T-helper 9 cell (primary cell): ENCODE measurements at places on chromosomes 12 and 14.

DNA sequence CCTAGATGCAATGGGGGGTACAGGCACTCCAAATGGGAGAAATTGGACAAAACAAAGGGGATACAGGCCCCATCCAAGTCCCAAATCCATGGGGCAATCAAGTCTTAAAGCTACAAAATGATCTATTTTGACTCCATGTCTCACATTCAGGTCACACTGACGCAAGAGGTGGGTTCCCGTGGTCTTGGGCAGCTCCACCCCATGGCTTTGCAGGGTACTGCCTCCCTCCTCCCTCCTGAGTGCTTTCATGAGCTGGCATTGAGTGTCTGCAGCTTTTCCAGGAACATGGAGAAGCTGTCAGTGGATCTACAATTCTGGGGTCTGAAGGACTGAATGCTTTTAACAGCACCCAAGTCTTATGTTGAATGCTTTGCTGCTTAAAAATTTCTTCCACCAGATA, 274.5 kb upstream of the LRIG3 start:
- DNase-seq = no peak

GRCh38 chr14:89493877-89494634, 77.0 kb upstream of the FOXN3 start:
- no peak for DNase-seq

DNA sequence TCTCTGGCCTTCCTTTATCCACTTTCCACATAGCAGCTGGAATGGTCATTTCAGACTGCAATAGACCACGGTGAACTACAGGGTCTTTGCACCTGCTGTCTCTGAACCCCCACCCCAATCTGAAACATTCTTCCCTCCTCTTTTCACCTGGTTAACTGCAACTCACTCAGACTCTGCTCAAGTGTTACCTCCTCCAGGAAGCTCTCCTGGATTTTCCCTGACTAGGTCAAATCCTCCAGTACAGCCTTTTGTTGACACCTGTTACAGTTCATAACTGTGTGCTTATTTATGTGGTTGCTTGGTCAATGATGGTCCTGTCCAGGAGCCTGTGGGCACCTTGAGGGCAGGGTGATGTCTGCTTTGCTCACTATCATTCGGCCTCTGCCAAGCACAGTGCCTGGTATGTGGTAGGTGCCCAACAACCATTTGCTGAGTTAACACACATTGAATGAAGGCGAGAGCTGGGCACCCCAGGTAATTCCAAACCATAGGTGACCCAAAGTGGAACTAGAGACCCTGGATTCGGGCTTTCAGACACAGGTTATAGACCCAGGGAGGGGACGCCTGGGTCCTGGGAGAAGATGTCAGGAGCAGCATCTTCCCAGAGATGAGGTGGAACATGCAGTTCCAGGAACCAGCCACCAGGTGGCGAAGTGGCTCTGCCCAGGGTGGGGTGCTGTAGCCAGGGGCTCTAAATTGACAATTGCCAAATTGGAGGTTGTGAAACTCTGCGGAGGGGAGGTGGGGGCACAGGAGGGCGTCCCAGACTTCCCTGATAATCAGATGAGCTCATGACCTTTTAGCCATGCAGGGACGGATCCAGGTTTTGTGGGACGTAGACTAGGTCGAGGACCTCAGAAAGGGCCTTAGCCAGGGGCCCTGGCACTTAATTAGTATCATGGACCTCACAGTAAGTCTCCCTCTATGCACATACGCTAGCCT, 28.1 kb downstream of the TRPV4 start:
- peak; percentile 64 for DNase-seq

DNA sequence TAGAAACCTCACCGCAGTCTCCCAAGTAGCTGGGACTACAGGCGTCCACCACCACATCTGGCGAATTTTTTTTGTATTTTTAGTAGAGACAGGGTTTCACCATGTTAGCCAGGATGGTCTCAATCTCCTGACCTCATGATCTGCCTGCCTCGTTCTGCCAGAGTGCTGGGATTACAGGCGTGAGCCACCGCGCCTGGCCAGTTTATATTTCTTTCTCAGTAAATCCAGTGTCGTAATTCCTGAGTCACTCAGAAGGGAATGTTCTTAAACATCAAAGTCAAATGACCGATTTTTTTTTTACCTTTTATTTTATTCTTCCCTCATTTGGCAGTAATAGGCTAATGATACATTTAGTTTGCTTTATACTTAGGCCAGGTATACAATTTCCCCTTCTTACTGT, 80.5 kb downstream of the FBXO33 start:
- DNase-seq = no peak

DNA sequence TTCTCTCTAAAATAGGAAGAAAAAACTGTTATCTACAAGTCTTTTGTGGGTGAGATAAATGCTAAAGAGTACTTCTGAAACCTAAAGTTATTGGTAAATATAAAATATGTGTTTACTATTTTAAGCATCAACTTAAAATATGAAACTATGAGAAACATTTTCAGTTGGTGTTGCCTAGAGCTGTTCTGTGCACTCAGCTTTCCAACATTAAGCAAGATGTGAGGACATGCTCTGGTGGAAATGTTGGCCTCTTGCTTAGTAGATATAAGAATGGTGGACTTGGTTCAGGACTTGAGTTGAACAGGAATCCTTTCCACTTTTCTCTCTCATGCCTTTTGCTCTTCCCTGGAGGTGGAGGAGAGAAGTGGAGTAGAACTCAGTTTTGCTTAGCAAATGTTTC, 164.1 kb upstream of the PELI2 start:
- no peak for DNase-seq

- DNase-seq = no peak
These were observed 316.6 kb upstream of the RTL1 start for GRCh38 chr14:101219896-101220703.

DNA sequence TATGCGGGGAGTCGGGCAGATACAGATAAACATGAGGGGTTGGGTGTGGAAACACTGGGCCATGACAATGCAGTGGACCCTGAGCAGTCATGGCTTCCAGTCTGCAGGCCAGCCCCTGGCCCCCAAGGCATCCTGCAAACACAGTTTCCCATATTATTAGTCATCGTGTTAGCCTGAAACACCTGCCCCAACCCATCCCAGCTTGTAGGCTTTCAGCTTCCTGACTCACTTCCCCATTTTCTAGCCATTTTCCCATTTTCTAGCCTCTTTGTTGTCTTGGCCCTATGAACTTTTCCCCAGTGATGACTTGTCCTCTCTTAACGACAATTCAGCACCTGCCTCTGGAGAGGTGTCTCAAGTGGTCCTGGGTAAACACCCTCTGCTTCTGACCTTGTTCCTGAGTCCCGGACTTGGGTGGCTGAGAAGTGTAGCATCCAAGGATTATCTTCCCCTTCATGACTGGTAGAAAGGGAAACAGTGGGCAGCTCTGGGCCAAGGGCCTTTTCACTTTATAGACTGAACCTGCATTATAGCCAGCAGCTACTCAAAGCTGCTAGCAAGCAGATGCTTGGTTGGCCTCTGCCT, 4.3 kb upstream of the PGF start:
- no peak for DNase-seq

GRCh38 chr12:63826006-63826585, 18.4 kb upstream of the SRGAP1 start:
- DNase-seq = no peak

DNA sequence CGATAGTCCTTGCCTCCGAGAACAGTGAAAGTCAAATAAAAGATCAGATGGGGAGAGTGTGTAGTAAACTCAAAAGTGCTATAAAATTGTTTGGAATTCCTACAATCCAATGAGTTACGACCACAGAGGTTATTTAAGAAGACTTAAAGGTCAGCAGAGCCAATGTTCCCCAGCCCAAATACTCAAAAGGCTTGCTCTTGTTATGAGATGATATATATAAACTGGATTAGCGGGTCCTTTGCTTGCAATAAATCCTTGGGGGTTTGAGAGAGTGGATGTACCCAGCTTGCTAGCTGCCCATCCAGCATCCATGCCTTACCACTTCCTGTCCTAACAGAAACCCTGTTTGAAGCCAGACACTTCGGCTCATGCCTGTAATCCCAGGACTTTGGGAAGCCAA, 29.0 kb upstream of the MED13L start:
- no peak for DNase-seq

GRCh38 chr14:31898838-31899528, 178.1 kb upstream of the ARHGAP5 start:
- no peak for DNase-seq

GRCh38 chr12:64039281-64039871, 182.7 kb downstream of the KICS2 start:
- DNase-seq = no peak

- no peak for DNase-seq
These were observed 154.4 kb upstream of the DIO3 start for GRCh38 chr14:101406921-101407320.

- no peak for DNase-seq
These were observed 450.5 kb downstream of the TMEM117 start for GRCh38 chr12:44286336-44286735.

GRCh38 chr14:73785336-73785833, 66.2 kb upstream of the PTGR2 start:
- DNase-seq = no peak

DNA sequence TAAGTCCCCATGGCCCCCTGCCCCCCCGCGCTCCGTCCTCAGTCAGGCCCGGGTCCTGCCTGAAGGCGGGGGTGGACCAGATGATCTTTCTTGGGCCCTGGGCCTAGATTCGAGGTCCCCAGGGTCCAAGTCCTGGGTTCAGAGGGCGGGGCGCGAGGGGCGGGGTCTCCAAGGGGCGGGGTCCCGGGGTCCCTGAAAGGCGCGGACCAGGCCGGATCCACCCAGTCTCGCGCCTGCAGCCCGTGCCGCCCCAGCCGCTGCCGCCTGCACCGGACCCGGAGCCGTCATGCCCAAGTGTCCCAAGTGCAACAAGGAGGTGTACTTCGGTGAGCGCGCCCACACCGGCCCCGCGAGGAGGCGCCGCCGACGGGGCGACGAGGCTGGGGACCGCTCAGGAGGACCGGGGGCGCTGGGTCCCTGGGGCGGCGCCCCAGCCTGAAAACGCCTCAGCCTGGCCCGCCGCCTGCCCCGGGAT, 325 bp downstream of the CRIP1 start:
- DNase-seq = peak; percentile 58

- no peak for DNase-seq
These were observed 8.9 kb downstream of the FAM186A start for GRCh38 chr12:50387487-50387886.

- no peak for DNase-seq
These were observed 1.3 kb upstream of the CD27 start for GRCh38 chr12:6443361-6443983.

DNA sequence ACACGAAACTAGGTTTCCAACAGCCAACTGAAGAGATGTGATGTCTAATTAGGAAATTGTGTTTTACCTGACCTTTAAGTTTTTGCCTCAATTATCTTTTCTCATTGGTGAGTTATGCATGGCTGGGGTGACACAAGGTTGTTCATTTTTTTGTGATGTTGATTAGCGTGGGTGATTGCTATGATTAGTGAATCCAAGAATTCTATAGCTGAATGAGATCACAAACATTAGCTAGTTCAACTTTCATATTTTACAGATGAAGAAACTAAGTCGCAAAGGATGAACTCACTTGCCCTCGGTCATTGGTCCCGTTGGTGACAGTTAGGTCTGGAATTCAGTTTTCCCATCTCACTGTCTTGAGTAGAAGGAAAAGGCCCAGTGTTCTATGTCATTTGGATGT, 32.6 kb upstream of the LMNTD1 start:
- no peak for DNase-seq

DNA sequence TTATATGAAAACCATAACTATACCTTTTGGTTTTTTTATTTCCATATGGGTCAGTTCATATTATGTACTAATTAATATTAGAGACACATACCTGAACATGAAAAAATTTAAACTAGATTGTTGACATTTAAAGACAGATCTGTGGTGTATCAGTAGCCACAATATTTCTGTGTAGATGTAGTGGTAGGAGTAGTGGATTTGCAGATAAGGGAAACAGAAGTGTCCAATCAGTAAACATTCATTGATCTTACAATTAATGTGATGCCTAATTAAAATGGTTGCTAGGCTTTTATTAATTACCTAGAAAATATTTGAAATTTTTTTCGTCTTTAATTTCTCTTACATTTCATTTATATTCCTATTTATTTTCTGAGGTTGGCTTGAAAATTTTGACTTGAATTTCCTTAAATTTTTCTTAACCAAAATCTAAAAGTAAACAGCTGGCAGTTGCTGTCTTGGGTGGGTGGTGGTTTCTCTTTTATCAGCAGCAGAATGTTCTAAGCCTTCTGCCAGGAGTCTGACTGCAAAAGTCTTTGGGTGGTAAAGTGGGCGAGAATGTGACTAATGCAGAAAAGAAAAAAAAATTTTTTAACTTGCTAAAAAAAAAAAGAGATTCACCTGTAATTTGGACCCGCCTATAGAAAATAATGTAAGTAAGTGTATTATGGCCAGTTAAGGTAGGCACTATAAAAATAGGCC, 2.4 kb downstream of the FGFR1OP2 start:
- no peak for DNase-seq

DNA sequence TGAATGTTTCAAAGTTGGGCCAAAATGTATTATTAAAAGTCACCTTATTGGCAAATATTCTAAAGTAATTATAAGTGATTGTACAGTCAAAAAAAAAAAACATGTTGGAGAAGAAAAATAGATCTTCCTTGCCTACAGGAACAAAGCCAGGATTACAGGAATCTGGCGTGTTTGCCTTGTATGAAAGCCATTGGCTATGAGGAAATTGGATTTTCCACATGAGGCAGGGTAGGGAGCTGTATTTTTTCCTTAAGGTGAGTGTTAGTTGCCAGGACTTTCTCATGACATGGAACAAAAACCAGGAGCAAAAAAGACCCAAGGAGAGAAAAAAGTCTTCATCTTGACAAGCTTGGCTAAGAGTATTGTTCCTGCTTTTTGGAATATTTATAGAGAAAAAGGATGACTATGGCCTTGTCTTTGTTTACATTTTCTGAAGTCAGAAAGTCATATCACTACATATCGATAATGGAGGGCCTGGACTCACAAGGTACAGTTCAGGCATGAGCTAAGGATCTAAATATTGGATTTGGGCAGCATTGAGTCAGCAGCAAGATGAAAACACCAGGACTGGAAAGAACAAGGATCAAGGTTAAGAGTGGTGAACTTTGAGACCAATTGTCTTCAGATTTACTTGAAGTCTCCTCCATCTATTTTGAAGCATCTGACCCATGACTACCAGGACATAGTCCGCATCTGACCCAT, 68.4 kb upstream of the FLRT2 start:
- DNase-seq = no peak

DNA sequence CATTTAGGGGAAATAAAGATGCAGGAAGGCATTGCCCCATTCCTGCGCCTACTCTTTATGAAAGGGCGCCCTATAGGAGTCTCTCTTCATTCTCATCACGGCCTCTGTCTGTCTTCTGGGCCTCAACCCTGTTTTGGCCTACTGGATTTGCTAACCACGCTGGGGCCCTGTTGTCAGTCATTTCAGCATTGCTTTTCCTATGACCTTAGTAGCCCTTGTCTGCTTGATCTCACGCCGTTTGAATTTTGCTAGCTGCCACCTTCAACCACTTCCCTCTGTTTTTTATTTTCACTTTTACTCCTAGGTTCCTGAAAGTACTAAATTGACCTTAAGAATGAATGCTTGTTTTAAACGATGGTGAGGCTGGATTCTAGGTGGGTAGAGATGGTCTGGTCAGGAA, 139.0 kb downstream of the SYNE2 start:
- no peak for DNase-seq
